ENCODE measurements at places on chromosomes 1 and 21.
A peak's percentile ranks its signal among the peaks of the same experiment; 100 is the strongest.

DNA sequence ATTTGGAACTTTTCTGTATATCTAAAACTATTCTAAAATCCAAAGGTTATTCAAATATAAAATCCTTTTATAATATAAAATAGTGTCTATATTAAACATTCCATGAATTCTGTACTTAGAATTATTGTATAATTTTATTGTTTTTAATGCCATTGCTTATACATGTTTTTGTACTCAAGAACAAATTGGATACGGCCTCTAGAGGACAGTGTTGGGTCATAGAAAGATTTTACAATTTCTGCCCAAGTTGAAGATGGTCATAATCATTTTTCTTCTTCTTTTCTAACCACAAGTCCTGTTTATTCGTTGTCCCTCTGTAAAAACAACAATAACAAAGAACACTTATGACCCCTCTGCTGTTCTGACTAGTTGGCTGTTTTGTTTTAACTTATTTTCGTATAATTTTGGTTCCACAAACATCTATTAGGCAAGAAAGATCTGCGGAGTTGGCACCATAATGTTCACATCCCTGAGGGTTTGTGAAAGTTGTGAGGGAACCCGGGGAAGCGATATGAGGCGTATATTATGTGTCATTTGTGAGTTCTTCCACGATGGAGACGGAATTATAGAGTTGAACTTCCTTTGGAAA, 75.7 kb upstream of the KIF26B start:
- DNase-seq, result no peak

- no peak for DNase-seq
These were observed 10.0 kb downstream of the RSPH1 start for GRCh38 chr21:42486072-42486471.

DNA sequence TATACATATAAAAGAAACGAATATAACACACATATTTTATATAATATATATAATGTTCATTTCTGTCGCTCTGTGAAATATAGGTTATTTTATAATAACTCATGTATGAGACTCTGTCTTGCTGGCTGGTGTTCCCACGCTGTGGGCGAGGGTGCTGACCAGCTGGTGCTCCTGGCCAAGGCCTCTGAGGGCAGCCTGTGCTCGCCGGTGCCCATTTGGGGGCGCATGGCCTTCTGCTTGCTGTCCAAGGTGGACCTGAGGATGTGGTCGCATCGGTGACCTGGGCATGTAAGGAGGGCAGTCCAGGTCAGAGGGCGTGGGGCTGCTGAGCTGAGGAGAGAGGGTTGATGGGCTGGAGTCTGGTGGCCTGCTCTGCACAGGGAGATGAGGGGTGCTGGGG, 1.1 kb upstream of the PCP4 start:
- no peak for DNase-seq

GRCh38 chr1:3212453-3213355, 143.7 kb downstream of the PRDM16 start:
- no peak for DNase-seq

DNA sequence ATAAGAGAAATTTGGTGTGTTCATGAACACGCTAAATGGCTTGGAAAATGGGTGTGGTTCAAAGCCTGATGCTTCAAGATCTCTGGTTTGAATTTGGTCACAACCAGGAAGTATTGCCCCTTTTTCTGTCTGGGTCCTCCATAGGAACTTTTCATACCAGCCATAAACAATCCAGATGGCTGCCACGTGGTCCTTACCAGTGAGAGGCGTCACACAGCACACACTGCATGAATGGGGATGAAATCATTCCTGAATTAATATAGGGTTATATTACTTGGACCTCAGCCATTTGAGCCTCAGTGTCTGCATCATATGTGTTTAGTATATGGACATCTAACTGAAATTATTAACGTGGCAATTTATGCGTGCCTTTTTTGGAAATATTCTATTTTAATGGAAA, 64.0 kb downstream of the PRRX1 start:
- DNase-seq, result no peak

- DNase-seq, result peak; percentile 74
These were observed at the start of gene CENPS for GRCh38 chr1:10430216-10431069. Gene CENPS, plus strand, starts transcription at chr1:10430433. Its CDS starts 85 bp downstream, at chr1:10430518.

GRCh38 chr1:46171871-46172270, 3.0 kb upstream of the TSPAN1 start:
- no peak for DNase-seq

GRCh38 chr1:11944358-11944931, 9.9 kb downstream of the PLOD1 start:
- DNase-seq, result peak; percentile 77

DNA sequence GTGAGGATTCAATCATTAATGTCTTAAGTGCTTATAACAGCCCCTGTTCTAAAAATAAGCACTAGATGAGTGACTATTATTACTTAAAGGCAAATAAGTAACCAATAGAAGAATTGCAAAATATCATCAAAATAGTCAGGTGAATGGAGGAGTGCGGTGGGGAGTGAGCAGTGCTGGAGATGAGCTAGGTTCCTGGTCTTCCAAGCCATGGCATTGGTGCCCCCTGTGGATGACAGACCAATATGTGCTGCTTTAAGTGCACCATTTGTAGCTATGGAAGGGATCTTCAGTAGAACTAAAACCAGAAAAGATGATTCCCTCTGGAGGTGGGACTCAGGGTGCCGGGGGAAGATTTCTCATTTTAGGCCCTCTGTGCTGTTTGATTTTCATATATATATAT, 46.1 kb upstream of the SLC30A1 start:
- no peak for DNase-seq

GRCh38 chr1:179549368-179549700, 26.4 kb downstream of the NPHS2 start:
- no peak for DNase-seq

- DNase-seq, result no peak
These were observed 535.9 kb downstream of the MATN1 start for GRCh38 chr1:30187413-30188023.

DNA sequence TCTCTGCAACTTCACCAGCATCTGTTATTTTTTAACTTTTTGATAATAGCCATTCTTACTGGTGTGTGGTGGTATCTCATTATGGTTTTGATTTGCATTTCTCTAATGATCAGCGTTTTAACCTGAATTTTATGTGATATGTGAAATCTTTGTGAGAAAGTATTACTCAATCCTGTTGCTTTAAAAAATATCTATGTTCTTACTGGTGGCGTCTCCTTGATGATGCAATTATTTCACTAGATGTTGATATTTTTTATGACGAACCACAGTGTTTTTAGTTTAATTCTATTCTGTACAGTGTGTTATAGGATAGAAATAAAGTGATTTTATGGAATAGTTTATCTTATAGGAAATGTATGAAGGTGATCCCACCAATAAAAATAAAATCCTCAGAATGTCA, 54.7 kb upstream of the GPR88 start:
- no peak for DNase-seq

GRCh38 chr1:159509440-159510228, 26.2 kb downstream of the OR10J5 start:
- no peak for DNase-seq

GRCh38 chr1:174998569-174999215, 1.1 kb upstream of the CACYBP start:
- DNase-seq, result peak; percentile 55

GRCh38 chr21:42367367-42368165, 1.2 kb upstream of the TFF1 start:
- DNase-seq, result no peak

- no peak for DNase-seq
These were observed 73.3 kb upstream of the WDR26 start for GRCh38 chr1:224507771-224508523.

DNA sequence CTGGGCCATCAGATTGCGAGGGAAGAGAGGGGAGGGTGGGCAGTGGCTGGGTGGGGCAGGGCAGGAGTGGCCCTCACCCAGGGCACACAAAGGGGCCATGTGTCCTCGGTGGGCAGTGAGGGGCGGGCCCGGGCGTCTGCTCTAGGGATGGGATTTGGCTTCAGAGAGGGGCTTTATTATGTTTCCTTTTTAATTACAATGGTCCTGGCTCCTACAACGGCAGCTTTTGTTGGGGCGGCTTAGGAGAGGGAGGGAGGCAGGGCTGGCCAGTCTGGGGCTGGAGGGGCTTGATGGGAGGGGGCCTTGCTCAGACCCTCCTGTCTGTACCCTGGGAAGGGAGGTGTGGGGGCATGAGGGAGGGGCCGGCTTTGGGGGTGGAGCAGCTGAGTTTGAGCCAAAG, 102.8 kb upstream of the WNT4 start:
- DNase-seq, result no peak

GRCh38 chr1:192730198-192730597, 78.6 kb upstream of the RGS2 start:
- no peak for DNase-seq

GRCh38 chr1:39003794-39004193, 12.7 kb downstream of the AKIRIN1 start:
- DNase-seq, result no peak

DNA sequence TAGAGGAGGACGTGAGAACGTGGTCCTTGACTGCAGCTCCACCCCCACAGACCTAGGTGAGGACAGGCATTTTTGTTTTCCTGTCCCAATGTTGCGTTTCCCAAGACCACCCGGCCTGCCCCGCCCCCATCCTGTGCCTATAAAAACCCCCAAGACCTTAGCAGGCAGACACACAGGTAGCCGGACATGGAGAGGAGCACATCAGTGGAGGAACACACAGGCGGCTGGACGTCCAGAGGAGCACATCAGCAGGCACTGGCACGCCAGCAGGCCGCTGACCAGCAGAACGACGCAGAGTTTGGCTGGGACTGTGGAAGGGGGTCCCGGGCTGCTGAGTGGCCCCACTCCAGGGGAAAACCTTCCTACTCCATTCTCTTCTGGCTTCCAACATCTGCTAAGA, 12.7 kb upstream of the HMGCL start:
- DNase-seq, result no peak

DNA sequence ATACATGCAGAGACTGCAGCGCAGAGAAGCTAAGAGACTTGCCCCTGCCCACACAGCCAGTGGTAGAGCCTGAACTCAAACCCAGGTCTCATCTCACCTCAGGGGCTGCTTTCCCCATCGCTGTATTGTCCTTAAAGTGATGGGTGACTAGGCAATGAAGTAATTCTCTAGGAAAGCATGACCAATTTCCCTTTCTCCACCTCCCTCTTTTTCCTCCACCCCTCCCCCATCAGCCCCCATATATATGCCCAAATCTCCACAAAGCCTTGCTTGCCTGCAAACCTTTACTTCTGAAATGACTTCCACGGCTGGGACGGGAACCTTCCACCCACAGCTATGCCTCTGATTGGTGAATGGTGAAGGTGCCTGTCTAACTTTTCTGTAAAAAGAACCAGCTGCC, at the start of gene IL24:
TSS of gene IL24 (plus strand) at position 269 of the 400 bp plus-strand sequence. CDS start 390 bp downstream, outside the sequence.
- DNase-seq, result no peak

- no peak for DNase-seq
These were observed 87.5 kb upstream of the CACYBP start for GRCh38 chr1:174912264-174912663.

GRCh38 chr21:41648591-41649031, 118.2 kb downstream of the RIPK4 start:
- no peak for DNase-seq

- DNase-seq, result peak; percentile 82
These were observed 3.1 kb upstream of the P3R3URF start for GRCh38 chr1:46179138-46180081.

- DNase-seq, result no peak
These were observed 719.4 kb upstream of the PTBP2 start for GRCh38 chr1:96002201-96002600.

- no peak for DNase-seq
These were observed 111.6 kb upstream of the ERRFI1 start for GRCh38 chr1:8137481-8138244.

DNA sequence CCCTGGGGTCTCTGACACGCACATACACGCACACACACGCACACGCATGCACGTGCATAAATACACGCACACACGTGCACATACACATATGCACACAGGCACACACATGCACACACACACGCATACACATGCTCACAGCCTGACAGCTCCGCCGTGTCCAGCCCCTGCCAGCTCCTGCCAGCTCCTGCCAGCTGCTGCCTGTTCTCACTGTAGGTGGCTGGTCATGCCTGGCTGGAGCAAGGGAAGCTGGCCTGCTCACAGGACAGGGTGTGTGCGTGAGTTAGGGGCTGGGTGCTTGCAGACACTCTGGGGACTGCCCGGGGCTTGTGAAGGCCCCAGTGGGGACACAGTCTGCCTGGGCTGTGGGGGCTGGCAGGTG, 4.9 kb downstream of the PLCH2 start:
- no peak for DNase-seq

GRCh38 chr1:219000005-219000404, 173.7 kb upstream of the LYPLAL1 start:
- DNase-seq, result no peak

DNA sequence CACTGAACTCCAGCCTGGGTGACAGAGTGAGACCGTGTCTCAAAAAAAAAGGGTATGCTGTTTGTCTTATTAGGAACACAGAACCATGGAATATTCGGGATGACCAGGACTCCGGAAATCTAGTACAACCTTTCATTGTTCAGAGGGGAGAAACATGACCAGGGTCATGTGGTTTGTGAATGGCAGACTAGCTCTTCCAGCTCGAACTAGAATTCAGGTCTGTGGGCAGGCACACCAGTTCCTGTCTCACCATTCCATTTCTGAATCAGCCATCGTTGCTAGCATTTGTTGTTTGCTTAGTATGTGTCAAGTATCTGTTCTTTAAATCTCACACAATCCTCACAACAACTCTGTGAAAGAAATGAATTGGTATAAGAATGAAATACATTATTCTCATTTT, 50.9 kb downstream of the MDM4 start:
- DNase-seq, result no peak

GRCh38 chr1:101587741-101588140, 350.9 kb downstream of the S1PR1 start:
- DNase-seq, result no peak

DNA sequence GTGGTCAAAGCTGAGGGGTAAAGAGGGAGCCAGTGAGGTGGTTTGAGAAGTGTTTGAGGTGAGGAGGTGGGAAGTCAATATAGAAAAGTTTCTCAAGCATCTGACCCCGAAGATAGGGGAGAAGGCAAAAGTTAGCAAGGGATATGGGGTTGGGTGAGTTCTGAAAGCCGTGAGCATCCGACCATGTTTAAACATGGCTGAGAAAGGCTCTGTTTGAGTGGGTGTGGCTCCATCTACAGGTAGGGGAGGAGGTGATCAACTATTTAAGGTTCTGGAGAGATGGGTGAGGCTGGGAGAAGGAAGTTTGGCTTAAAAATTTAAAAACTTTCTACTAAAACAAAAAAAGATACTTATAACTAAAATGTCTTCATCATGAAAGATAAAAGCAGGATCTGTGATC, 273.8 kb downstream of the KCNJ6 start:
- DNase-seq, result no peak

Data from NCI-H2171 (cell line).